ENCODE measurements at places on chromosomes 5 and 9. TPM values are rescaled to one million over a fixed set of nuclear protein-coding genes. Genes with fewer than 3 reads are reported as not detected.

Gene GABRA6
- total RNA-seq, result not detected

Gene SMIM33
- total RNA-seq, result not detected

Gene EGR1
- total RNA-seq, result 5.1 TPM

Gene SKP2
- total RNA-seq, result 20.7 TPM

Gene SNCAIP
- not detected for total RNA-seq

Gene SHOC1
- total RNA-seq, result not detected

Gene PRUNE2
- under 0.01 TPM for total RNA-seq

Gene AKNA
- total RNA-seq, result 2.3 TPM

Gene PELO
- 24.3 TPM for total RNA-seq

Gene GLDC
- 0.43 TPM for total RNA-seq

Gene N4BP3
- total RNA-seq, result 4.8 TPM
